Activated CD4-positive, alpha-beta T cell treated with anti-CD3 and anti-CD28 coated beads for 36 hours (primary cell): ENCODE measurements at places on chromosomes 2 and 18.

DNA sequence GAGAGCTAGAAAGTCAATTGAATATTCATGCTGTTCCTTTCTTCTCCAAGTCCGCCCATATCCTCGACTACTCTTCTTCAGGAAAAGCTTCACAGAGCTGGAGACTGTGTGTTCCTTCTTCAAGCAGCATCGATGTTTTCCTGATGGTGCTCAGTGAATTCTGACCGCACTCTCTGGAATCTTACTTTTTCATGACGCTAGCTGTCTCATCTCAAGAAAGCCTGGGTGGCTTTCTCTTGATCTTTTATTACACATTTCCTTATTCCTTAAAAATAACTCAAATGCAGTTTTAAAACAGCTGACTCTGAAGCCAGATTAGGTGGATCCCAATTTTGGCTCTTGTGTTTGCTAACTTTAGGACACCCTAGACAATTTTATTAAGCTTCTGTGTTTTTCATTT, 1245.1 kb upstream of the LRRTM1 start:
- no peak overlapping the region for H3K4me3 ChIP-seq
- no peaks in the 10 kb centered on the region for H3K36me3 ChIP-seq
- no peak for DNase-seq

DNA sequence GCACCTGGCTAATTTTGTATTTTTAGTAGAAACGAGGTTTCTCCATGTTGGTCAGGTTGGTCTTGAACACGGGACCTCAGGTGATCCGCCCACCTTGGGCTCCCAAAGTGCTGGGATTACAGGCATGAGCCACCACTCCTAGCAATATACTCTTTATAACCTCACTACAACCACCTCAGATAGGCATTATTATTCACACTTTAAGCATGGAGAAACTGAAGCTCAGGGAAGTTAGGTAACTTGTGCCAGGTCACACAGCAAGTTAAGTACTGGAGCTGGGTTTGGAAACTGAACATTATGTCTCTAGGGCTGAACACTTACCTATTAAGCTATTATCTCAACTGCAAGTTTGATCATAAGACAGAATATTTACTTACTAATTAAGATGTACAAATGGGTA, 42.6 kb upstream of the ACTR2 start:
- DNase-seq = no peak
- no peak overlapping the region for H3K4me3 ChIP-seq
- H3K27me3 ChIP-seq = peaks cover 14% of the 10 kb centered on the region

- no peaks in the 10 kb centered on the region for H3K36me3 ChIP-seq
- no peaks in the 10 kb centered on the region for H3K4me1 ChIP-seq
- no peak for DNase-seq
- no peak overlapping the region for H3K27ac ChIP-seq
Measured at GRCh38 chr2:109365131-109365530, 236.1 kb downstream of the SH3RF3 start.

DNA sequence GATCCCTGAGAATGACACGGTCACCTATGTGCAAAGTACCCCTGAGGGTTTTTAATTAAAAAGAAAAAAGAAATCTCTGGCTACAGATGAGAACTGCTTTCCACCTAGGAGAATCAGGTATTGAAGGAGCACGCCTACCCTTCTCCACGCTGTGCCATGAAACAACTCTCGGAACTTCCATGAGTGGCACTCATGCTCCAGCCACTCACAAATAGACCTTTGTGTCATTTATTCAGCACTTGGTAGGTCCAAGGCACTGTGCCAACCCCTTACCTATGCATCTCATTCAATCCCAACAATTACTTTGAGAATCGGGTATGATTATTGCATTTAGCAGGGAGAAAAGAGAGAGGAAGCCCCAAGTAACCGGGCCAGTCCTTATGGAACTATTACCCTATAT, 44.9 kb upstream of the TTC39C start:
- no peak overlapping the region for H3K4me3 ChIP-seq
- peaks cover 66% of the 10 kb centered on the region for H3K4me1 ChIP-seq
- no peaks in the 10 kb centered on the region for H3K27me3 ChIP-seq
- no peaks in the 10 kb centered on the region for H3K36me3 ChIP-seq
- H3K27ac ChIP-seq = no peak overlapping the region
- no peak for DNase-seq
